ENCODE measurements at places on chromosomes 7 and 10.
A peak's percentile ranks its signal among the peaks of the same experiment; 100 is the strongest.

GRCh38 chr10:5551531-5552375, 27.0 kb downstream of the CALML3 start:
- DNase-seq = peak; percentile 58

GRCh38 chr7:26060733-26061677, 91.0 kb upstream of the NFE2L3 start:
- DNase-seq = no peak

DNA sequence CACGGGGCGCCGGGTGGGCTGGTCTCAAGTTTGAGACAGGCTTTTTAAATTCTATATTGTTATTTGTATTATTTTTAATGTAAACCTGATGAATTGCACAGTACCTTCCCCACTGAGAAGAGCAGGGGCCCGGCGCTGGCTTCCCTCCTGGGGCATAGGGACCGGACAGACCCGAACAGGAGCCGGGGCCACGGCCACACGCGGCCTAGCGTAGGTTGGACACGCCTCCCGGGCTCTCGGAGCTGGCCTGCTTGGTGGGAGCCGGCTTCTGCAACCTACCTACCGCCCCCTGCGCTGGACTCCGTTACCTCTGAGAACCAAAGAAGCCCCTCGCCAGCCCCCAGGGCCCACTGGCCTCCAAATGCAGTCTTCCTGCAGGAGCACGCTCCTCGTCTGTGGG, 19.8 kb upstream of the LANCL2 start:
- DNase-seq = no peak

- no peak for DNase-seq
These were observed 19.1 kb downstream of the ABLIM1 start for GRCh38 chr10:114638821-114639625.

DNA sequence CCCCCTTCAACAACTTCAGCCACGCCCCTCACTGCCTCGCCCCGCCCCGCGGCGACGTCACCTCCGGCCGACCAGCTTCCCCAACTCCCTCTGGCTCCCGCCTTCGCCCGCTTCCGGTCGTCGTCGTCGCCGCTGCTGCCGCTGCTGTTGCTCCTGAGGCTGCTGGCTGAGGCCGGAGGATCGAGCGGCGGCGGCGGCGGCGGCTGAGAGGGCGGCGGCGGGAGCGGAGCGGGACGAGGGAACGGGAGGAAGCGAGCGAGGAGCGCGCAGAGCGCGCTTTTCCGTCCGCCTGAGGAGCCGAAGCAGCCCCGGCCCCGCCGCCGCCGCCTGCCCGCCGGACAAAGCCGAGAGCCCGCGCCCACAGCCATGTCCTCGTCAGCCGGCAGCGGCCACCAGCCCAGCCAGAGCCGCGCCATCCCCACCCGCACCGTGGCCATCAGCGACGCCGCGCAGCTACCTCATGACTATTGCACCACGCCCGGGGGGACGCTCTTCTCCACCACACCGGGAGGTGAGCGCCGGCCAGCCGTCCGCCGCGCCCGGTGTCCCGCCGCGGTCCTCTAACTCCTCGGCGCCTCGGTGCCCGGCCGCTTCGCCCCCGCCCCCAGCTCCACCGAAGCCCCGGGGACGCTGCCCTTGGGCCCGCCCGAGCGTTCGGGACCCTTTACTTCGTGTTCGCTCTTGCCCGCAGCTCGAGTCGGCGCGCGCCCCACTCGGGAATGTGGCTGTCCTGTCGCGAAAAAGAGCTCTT, at the start of gene EIF4EBP2:
TSS of gene EIF4EBP2 (plus strand) at position 110 of the 751 bp plus-strand sequence. CDS start at position 367, 257 bp downstream.
- DNase-seq = peak; percentile 99

DNA sequence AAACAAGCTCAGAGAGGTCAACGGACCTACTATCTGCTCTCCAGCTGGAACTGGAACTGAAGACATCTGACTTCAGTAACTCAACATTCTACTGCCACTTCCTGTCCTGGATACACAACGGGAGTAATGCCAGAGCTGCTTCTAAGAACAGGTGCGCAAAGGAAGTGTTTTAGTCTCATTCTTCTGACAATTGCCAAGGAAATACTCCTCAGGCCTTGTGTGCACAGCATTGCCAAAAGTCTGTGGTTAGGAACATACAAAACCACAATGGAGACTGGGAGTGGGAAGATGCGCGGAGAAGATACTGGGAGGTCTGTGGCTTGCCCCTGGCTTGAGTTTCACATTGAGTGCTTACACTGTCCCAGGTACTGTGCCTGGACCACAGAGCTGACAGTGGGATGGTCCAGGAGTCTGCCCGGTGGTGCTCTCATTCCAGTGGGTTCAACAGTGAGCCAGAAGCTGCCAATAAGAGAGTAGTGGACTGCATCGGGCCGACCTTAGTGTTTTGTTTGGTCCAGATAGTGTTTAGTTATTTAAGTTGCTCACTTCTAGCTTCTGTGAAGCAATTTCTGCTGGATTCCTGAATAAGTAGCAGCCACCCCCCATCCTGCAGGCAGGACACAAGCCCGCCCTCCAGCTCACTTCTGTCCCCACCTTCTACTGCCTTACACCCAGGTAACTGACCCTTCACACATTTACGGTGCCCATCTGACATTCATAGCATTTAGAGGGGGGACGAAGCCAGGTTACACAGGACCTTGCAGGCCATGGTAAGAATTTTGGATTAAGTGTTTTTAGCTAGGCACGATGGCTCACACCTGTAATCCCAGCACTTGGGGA, 10.3 kb downstream of the TBL2 start:
- DNase-seq = no peak
